ENCODE measurements at places on chromosomes 4 and X. TPM values are rescaled to one million over a fixed set of nuclear protein-coding genes. Genes with fewer than 3 reads are reported as not detected.

The TCP11X2 gene
- not detected for total RNA-seq

The PRRG3 gene
- total RNA-seq: not detected

The TMEM47 gene
- 0.10 TPM for total RNA-seq

The PF4V1 gene
- total RNA-seq: not detected

The HSD17B13 gene
- not detected for total RNA-seq

The DUX4 gene
- total RNA-seq: not detected

The HTN3 gene
- not detected for total RNA-seq

The MGAT4D gene
- total RNA-seq: not detected

The KCND1 gene
- 0.97 TPM for total RNA-seq

The DCAF4L1 gene
- 0.16 TPM for total RNA-seq

The MAGED4 gene
- total RNA-seq: not detected

The BTK gene
- 96.3 TPM for total RNA-seq

The STAP1 gene
- 8.1 TPM for total RNA-seq

The ZDHHC15 gene
- 0.05 TPM for total RNA-seq

The CFAP47 gene
- total RNA-seq: 0.03 TPM

The NHS gene
- total RNA-seq: not detected

The USP26 gene
- total RNA-seq: not detected

The SHROOM2 gene
- total RNA-seq: 0.27 TPM

Data from GM12878 (cell line).